ENCODE measurements at places on chromosomes 5 and 9.

DNA sequence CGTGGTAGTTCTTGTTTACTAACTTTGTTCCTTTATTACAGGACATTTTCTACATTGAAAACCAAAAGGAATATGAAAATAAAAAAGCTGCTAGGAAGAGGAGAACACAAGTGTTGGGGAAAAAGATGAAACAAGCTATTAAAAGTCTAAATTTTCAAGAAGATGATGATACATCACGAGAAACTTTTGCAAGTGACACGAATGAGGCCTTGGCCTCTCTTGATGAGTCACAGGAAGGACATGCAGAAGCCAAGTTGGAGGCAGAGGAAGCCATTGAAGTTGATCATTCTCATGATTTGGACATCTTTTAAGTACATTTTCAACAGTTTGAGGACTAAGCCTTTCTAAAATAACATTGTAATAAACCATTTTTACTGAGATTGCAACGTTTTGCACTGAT is 23.8 kb downstream of the PHAX start:
- no peak for DNase-seq

DNA sequence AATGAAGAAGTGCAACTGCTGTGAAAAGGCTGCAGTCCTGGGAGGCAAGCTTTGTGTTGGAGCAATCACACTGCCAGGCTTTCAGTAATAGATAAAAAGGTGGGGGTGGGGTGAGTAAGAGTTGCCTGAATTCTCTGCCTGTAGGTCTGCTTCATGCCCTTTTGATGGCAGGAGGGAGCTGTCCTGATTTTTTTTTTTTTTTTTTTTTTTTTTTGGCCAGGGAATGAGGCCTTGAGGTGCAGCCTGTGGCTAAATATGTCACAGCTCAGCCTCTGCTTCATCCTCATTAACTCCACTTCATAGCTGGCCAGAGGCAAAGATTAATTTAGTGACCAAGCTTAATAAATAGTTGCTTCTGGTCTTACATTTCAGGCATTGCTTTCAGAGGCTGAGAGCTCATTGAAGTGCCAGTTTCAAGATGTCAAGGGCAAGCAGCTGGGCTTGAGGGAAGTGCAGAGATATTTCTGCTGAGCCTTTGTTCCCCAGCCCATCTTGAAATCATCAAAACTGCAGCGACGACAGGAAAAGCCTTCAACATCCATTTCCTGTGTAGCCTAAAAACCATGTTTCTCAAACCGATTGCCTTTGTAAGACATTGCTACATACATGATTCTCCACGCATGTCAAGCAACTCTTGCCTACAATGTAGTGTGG is 134.7 kb downstream of the MACIR start:
- DNase-seq, result no peak

DNA sequence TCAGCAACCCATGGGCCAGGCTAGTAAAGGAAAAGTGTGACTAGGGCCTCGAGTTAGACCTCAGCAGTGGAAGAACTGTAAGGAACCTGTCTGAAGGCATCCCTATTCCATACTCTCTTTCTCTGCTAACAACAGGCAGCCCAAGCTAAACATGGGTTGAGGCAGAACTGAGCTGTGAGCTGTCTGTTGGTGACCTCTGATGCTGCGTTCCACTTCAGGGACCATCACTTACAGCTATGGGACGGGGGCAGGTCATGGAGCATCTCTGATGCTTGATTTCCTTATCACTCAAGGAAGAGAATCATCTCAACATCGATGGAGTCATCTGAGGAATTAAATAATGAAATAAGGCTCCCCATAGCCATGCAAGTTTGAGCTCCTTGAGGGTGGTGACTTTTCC is 174.8 kb downstream of the ACTL7B start:
- DNase-seq, result no peak

DNA sequence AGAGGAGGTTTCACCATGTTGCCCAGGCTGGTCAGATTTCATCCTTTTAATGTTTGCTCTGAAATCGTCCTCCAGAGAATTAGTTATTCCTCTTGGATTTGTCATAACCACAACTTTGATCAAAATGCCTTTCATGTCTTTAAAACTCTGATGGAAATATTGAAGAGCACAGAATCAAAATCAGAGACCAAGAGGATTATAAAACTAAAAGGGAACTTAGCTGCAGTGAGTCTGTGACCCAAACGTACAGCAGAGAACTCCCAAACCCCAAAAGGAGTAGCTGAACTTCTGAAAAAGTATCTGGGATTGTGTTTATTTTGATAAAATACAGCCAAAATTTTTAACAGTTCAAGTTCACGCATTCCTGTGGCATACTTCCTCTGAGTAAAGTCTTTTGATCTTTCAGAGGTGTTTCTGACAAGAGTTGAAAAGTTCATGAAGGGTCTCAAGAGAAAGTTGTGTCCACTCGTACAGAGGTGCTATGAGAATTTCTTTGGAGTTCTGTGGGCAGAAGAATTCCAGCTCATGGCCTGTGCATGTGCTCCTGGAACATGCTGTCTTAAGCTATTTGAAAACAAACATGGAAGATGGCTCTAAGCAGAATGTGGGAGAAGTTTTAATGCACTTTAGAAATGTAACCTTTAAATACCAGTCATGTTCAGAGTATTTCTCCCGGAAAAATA is 124.0 kb downstream of the ESM1 start:
- no peak for DNase-seq

DNA sequence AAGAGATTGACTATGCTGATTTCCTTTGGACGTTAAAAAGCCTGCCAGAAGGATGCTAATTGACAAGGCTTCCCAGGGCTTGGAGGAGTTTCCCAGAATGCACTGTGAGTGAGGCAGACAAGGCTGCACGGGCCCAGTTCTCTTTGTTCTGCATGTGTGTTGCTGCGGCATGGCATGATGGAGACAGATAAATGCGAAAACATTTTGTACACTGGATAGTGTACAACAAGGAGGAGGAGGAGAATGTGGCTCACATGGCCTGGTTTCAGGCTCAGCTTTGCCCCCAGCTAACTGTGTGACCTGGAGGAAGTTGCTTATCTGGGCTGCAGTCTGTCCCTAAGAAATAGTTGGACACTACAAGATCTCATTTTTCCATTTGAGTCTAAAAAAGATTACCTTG is 135.5 kb upstream of the CPEB4 start:
- no peak for DNase-seq

Measured in stimulated activated CD8-positive, alpha-beta memory T cell treated with anti-CD3 and anti-CD28 coated beads, Interleukin-4, amount 100 ng/mL, for 48 hours (primary cell).